T-helper 17 cell (primary cell): ENCODE measurements at places on chromosomes 7 and 10. TPM values are rescaled to one million over a fixed set of nuclear protein-coding genes. Genes with fewer than 3 reads are reported as not detected.

DNA sequence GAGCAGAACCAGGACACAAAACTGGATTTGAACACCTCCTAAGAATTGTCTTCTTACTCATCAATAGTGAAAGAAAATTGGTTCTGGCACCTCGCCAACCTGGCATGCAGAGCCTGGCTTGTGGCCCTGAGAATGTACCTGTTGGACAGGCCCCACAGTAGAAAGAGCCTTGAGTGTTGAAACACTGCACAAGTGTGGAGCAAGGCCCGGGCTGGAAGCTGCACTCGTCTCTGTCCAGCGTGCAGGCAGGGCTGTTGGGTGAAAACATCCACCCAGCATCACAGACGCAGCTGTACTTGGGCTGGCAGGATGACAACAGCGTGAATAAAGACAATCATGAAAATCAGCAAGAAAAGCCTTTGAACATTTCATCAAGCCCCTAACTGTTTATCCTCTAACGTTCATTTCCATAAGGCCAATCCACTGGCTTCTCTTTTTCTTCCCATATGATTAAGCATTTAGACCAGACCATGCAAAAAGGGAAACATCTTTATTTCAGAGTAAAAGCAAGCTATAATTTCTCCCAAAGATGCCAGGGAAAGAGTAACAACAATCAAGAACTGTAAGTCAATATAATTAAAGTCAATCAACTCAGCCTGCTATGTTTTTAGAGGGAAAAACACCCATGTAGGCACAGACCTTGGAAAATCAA is 15.6 kb downstream of the CUBN start:
- no peak for DNase-seq

DNA sequence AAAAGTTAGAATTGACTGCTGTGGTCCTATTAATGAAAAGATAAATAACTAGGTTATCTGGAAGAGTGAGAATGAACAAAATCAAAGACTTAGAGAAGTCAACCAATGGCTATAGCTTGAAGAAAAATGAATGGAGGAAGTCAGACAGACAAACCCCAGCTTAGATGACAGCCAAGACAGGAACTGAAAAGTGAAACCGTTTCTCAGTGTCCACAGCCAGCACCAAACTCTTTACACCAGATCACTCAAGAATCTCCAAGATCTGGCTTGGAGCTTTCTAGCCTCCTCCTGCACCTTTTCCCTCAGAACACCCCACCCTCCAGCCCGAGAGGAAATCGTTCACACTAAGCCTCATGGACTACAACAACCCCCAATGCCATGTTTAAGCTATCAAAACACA is 167.0 kb downstream of the SFMBT2 start:
- DNase-seq, result no peak

GRCh38 chr7:115123441-115123840 is 201.5 kb downstream of the MDFIC start:
- no peak for DNase-seq

- no peak for DNase-seq
Measured at GRCh38 chr10:107701943-107702342, 537.4 kb upstream of the SORCS1 start.

DNA sequence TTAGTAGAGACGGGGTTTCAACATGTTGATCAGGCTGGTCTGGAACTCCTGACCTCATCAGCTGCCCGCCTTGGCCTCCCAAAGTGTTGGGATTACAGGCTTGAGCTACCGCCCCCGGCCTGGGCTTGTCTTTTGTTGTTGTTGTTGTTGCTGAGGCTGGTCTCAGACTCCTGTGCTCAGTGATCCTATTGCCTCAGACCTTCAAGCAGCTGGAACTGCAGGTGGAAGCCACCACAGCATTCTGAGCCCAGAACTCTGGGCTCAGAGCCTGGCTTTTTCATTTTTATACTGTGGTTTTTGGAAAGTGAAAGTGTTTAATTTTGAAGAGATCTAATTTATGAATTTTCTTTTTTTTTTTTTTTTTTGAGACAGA is 16.2 kb upstream of the DNAJB6 start:
- no peak for DNase-seq

GRCh38 chr10:115084277-115084850 is 8.8 kb upstream of the ATRNL1 start:
- no peak for DNase-seq

DNA sequence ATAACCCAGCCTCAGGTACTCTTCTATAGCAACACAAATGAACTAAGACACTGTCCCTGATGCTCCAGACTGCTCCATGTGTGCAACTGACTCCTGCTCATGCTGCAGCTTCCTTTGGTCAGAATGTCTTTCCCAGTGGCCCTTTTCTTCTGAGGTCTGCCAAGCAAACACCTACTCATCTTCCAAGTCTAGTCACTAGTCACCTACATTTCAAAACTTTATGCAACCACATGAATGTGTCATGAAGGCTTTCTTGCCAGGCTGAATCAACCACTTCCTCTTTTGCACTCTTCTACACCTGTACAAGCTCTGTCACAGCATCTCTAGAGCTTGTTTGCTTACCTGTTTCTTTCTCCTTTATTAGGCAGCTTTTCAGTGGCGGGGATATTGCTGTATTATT is 75.8 kb downstream of the LSMEM1 start:
- DNase-seq, result no peak

GRCh38 chr10:71409516-71410104 is 12.9 kb downstream of the CDH23 start:
- no peak for DNase-seq

DNA sequence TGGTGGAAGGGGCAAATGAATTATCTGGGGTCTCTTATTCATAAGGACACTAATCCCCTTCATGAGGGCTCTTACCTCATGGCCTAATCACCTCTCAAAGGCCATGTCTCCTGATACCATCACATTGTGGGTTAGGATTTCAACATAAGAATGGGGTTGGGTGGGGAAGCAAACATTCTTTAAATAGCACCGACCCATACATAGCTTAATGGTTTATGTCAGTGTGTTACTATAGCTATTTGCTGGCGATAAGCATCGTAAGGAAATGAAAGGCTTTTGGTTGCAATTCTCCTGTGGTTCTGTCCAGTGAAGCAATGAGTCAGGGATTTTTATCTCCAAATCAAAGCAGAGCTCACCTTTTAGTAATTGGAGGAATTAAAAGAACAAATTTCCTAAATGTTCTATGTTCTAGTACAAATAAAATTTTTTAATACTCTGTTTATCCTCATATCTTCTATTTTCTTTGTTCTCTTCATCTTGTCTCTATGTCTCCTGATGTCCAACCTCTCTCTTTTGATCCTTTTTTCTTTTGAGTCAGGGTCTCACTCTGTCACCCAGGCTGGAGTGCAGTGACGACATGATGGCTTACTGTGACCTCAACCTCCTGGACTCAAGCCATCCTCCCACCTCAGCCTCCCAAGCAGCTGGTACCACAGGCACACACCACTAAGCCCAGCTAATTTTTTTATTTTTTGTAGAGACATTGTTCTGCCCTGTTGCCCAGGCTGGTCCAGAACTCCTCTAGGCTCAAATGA is 57.0 kb upstream of the GLCCI1 start:
- DNase-seq, result no peak

GRCh38 chr7:17937506-17938120 is 2.7 kb downstream of the SNX13 start:
- no peak for DNase-seq

DNA sequence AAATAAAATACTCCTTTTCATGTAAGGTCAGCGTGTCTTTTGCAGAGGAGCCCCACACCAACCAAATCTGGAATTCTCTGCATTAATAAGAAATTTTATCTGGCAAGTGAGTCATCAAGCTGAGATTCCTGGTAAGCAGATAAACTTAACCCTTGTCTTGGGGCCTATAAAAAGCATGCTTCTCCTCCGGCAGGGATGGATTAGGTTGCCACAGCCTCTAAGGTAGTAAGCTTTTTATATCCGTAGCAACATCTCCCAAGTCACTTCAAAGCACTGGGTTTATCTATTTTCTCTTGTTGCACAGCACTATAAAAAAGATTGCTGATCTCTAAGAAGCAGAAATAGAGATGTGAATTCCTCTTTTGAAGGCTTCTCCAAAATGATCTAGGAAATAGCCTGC is 202.8 kb upstream of the NOBOX start:
- no peak for DNase-seq

DNA sequence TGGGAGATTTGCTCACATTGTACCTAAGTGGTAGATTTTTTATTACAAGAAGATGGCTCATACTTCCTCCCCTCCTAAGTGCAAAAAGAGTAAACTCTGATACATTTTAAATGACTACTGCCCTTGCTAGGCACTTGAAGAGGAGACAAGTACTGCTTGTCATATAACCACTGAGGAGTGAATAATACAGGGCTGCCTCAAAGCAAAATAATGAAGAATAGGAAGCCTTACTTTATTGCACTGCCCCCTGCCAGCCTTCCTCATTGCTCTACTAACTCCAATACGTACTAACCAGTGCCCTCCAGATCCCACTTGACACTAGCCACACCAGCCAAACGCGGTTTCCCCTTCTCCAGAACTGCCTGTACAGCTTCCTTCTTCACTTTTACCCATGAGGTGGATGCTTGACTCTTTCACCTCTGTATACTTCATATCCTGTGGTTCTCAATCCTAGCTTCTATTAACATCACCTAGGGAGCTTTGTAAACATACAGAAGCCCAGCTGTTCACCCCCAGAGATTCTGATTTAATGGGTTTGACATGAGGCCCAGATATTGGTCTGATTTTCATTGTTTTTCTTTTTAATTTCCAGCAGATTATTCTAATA is 11.7 kb upstream of the MTERF1 start:
- no peak for DNase-seq

DNA sequence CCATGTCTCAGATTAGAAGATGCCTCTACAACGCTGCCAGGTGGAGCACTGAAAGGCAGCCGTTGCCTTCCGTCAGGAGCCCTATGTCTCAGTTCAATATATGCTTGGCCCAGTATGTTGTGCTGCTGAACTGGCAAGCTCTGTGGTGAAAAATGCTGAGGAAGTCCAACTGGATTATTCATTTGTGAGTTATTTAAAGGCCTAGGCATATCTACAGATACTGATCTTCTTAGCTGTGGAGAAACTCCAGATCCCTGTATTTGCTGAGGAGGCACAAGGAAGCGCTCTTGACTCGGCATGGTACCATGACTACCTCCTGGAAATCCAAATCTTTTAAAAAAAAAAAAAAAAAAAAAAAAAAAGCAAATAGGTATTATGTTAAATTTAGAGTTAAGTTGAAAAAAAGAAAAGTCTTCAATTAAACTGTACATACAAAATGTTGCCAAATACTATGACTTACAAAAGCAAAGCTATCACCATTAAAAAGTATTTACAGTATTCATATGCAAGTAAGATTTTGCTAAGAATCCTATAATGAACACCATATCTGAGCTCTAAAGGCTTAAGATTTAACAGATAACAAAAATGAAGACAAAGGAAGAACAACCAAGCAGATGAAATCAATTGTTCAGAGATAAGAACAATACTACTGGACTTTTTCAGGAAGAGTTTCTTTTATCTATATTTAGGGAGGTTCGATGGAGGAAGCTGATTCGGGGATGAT is 152.4 kb downstream of the GALNT11 start:
- no peak for DNase-seq

DNA sequence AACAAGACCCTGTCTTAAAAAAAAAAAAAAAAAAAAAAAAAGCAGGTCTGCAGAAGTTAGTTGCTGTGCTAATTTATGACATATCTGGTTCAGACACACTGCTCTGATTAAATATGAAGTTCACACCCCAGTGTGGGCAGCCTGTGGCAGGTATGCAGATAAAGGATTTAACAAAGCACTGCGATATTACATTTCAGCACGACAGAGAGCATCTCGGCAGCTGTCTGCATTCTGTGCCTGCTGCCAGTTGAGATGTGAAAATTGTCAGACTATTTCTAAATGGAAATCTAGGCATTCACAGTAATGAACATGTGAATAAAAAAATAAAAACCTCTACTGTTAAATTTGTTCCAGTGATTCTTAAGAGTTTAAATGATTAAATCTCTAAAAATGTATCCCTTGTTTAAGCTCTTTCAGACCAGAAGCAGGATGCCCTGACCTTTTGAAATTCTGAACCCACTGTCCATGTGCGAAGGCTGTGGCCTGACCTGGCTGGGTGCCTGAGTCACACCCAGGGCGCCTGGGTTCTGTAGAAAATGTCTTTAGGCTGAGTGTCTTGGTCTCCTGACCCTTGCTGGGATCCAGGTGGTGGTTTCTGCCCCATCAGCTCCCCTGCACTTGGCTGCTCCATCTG is 272.9 kb downstream of the WDR37 start:
- DNase-seq, result no peak

DNA sequence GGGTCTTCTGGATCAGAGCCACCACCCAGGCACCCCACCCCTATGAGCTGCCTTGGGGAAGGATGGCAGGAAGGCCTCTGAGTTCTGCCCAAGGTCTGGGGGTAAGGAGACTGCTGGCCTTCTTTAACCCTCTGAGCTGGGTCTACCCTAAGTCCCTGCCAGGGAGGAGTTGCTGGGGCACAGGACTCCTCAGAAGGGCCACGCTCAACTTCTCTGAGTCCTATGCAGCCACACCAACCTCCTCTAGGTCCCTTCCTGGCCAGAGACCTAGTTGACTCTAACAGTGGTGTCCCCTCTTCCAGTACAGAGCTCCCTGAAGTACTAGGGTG is 2.6 kb upstream of the NEURL1 start:
- DNase-seq, result no peak

GRCh38 chr7:117673839-117674238 is 194.0 kb downstream of the CFTR start:
- DNase-seq, result no peak

DNA sequence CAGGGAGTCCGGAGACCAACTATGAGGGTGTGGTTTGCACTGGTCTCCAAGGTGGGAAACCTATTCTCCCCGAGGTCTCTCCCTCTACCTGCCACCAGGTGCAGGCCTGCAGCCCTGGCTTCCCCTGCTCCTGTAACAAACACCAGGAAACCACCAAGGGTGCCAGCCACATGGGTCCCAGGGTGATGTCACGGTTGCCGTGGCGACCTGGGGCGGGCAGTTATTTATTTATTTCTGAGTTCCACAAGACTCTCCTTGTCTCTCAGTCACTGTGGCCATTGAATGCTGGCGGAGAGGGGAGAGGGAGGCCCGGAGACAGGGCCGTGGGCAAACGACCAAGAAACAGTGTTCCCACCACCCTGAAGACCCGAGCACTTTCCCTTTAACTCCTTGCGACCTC is 27.0 kb downstream of the MMD2 start:
- no peak for DNase-seq

Gene BLNK
- 3.6 TPM for total RNA-seq

Gene LRGUK
- 0.57 TPM for total RNA-seq

Gene IKZF1
- 323 TPM for total RNA-seq

Gene SOSTDC1
- total RNA-seq, result not detected

Gene TMEM72
- total RNA-seq, result not detected

Gene TMEM254
- 11.3 TPM for total RNA-seq

Gene ZNF273
- 6.7 TPM for total RNA-seq

Gene LIPF
- total RNA-seq, result not detected
